ENCODE measurements at places on chromosomes 2 and 18.

DNA sequence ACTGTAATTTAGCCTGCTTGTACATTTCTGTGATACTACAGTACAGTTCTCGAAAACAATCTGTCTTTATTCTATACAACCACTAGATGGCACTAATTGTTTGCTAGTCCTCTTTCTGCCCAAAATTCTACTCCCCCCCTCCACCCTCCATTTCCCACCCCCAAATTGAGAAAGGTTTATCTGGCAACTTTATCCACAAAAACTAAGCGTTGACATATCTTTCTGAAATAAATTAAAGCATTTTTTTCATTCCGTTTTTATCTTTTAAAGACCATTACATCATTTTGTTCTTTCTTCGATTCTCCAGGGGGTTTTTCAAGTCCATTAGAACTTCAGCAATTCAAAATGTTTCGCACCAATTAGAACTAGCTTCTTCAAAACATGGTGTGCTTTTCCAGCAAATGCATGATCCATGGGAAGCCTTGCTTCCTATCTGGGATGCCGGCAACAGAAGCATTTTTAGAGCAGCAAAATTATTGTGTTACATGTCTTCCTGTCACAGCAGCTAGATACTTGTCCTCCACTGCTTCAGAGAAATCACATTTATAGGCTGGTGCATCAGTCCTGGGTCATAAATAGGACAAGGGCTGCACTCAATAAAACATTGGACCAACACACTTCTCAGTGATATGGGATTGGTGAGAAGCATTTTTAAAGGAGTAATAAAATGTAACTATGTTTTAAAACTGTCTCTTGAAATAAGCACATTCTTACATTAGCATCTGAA, 241.3 kb downstream of the PAX3 start:
- DNase-seq, result no peak

DNA sequence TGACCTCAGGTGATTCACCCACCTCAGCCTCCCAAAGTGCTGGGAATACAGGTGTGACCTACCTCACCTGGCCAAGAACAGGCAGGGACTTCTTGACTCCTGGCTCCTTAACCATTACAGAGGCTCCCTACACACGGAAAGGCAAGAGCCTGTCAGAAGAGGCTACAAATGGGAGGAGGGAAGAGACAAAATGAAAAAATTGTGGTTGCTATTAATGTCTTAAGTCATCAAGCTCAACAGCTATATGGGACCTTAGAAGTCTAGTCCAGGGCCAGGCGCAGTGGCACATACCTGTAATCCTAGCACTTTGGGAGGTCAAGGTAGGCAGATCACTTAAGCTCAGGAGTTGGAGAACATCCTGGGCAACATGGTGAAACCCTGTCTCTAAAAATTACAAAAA, 11.5 kb upstream of the FAM124B start:
- no peak for DNase-seq

GRCh38 chr2:57796527-57796926, 250.1 kb upstream of the VRK2 start:
- no peak for DNase-seq

GRCh38 chr2:160249876-160250275, 49.8 kb upstream of the ITGB6 start:
- no peak for DNase-seq

GRCh38 chr2:98607741-98608115, 584 bp downstream of the COA5 start:
- no peak for DNase-seq

GRCh38 chr18:22106536-22107292, 62.7 kb upstream of the GATA6 start:
- no peak for DNase-seq

- DNase-seq, result no peak
These were observed 186.3 kb downstream of the MYCN start for GRCh38 chr2:16126517-16127275.

DNA sequence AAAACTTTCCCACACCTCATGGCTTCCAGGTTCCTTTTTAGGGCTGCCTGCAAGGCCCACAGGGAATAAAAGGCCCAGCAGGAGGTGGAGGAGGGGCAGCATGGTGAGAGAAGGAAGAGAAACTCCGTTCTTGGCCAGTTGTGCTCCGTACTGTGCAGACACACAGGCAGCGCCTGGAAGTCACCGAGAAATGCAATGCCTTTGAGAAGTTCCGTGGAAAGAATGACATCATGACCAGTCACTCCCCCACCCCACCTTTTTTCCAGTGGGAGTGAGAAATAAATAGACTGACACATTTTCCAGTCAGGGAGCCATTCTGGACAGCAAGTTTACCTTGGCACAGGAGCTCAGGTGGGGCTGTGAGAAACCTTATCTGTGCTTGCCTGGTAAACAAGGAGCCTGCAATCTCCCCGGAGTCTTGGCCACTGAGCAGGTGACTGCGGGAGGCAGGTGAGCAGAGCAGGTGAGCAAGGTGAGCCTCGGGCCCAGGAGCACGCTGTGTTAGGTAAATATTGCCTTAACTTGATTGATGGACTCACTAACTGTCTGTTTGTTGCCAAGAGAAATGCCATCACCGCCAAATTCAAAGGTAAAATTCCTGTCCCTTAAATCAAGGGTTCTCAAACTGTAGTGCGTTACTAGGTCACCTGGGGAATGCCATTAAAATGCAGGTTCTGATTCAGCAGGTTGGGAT, 13.5 kb upstream of the LBH start:
- DNase-seq, result no peak

DNA sequence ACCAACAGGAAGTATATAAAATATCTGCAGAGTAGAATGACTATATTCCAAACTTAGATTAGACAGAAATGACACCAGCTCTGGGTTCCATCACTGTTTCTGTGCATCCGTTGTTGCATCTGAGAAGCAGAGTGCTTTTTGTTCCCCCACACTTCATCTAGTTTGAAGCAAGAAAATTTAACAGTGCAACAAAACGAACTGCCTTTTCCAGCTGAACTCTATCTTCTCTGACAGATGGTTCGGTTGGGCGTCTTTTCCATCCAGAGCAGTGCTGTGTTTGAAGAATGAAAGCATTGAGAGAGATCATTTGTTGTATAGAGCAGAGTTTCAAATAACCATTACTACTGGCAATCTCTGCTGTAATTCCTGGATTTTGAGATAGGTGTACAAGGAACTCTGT, 757.5 kb downstream of the DPP10 start:
- no peak for DNase-seq

DNA sequence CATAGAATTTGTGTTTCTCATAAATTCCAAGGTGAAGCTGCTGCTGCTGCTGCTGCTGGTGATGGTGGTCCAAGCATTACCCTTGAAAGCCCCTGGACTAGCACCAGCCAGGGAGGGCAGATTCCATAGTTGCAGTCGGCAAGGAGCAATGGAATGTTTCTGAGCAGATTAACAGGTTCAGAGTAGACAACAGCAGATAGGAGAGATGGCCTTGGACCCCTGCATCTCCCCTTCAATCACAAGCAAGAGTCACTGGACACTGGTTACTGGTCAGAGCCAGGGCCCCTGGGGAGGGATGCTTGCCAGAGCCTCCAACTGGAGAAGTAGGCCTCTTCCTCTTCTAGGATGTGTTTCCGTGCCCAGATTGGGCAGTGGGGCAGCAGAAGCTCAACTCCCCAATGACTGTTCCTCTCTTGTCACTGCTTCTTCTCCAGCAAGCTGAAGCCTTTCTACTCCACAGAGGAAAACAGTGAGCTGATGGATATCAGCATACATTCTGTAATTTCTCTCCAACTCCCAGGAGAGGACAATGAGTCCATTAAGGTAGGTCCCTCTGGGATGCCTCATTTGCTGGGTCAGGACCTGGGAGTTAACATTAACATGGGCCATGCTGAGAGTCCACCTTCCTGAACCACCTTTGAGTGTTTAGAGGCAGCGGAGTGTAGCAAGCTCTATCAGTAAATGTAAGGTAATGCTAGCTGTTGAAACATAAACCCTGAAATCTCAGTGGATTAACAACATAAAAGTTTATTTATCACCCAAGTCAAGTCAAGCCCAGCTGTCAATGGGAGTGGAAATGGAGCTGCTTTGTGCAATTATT, 35.3 kb downstream of the MROH2A start:
- no peak for DNase-seq

- DNase-seq, result no peak
These were observed 36.1 kb downstream of the ZNF407 start for GRCh38 chr18:74633652-74634352.

- no peak for DNase-seq
These were observed 137.5 kb upstream of the CHAC2 start for GRCh38 chr2:53630026-53630606.

- no peak for DNase-seq
These were observed 257.3 kb downstream of the GLI2 start for GRCh38 chr2:120992791-120993555.

- no peak for DNase-seq
These were observed 70.9 kb upstream of the HS6ST1 start for GRCh38 chr2:128389388-128390086.

- peak; percentile 43 for DNase-seq
These were observed 795 bp downstream of the ANKRD39 start for GRCh38 chr2:96856776-96857666.

- DNase-seq, result no peak
These were observed 62.0 kb downstream of the GPR39 start for GRCh38 chr2:132478461-132479105.

Data from activated naive CD4-positive, alpha-beta T cell treated with Interleukin-2 at 50 U/mL for 16 hours (primary cell).